Large intestine (tissue), 12 donors: ENCODE measurements at places on chromosomes 12 and 14.

GRCh38 chr12:16165506-16165905 is 112.0 kb downstream of the SLC15A5 start:
- H3K36me3 ChIP-seq, result no peaks in the 10 kb centered on the region
- no peak overlapping the region for H3K27ac ChIP-seq
- H3K27me3 ChIP-seq, result no peaks in the 10 kb centered on the region
- no peaks in the 10 kb centered on the region for H3K4me1 ChIP-seq
- DNase-seq, result peak; percentile 55

- H3K4me3 ChIP-seq, result peak overlapping the region; percentile 95
- H3K4me1 ChIP-seq, result peaks cover 27% of the 10 kb centered on the region
- H3K36me3 ChIP-seq, result peaks cover 9% of the 10 kb centered on the region
These were observed 1.5 kb downstream of the L3HYPDH start for GRCh38 chr14:59482541-59483331.

DNA sequence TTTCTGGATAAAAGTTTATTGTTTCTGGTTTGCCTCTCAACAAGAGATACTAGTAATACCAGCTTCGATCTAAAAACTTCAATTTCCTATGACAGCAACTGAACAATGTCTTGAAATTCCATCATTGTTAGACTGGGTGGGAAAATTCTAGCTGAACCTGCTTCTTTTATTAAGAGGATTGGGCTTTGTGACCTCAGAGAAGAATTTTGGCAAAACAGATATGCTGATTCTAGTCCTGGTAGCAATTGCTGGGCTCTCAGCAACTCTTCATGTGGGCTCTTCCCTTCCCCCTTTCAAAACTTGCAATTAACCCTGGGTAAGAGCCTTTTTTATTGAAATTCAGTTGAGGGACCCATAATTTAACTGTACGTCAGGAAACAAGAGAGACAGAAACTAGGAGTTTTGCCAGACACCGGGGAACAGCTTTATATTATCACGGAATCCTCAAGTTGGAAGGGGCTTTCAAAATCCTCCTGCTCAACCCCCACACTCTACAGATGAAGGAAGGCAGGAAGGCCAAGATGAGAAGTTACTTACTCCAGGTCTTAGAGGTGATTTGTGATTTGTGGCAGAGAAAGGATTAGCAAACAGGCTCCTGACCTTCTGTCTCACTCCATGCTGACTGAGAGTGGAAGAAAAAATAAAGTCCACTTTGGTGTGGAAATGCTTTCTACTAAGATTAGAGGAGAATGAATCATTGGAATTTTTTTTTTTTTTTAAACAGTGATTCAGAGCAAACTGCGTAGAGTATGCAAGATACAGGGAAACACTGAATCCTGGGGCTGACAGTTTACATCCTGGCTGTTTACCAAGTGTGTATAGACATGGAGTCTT is 239.0 kb upstream of the ATP2B1 start:
- H3K27ac ChIP-seq, result peak overlapping the region; percentile 98
- peaks cover 66% of the 10 kb centered on the region for H3K4me1 ChIP-seq
- peak; percentile 75 for DNase-seq

- no peaks in the 10 kb centered on the region for H3K27me3 ChIP-seq
- no peak for DNase-seq
- no peak overlapping the region for H3K4me3 ChIP-seq
- H3K36me3 ChIP-seq, result peaks cover 7% of the 10 kb centered on the region
- H3K27ac ChIP-seq, result no peak overlapping the region
These were observed 35.4 kb downstream of the SLC38A1 start for GRCh38 chr12:46233423-46233822.

GRCh38 chr14:102938191-102938590 is 15.7 kb downstream of the AMN start:
- H3K36me3 ChIP-seq, result peaks cover 68% of the 10 kb centered on the region
- H3K4me1 ChIP-seq, result no peaks in the 10 kb centered on the region
- H3K27me3 ChIP-seq, result no peaks in the 10 kb centered on the region
- no peak for DNase-seq

- H3K27ac ChIP-seq, result no peak overlapping the region
- no peak overlapping the region for H3K4me3 ChIP-seq
- no peaks in the 10 kb centered on the region for H3K36me3 ChIP-seq
- H3K4me1 ChIP-seq, result no peaks in the 10 kb centered on the region
- DNase-seq, result no peak
These were observed 172.7 kb downstream of the CNTN1 start for GRCh38 chr12:40864891-40865290.

GRCh38 chr12:103882861-103883596 is 42.0 kb upstream of the NT5DC3 start:
- DNase-seq, result no peak
- H3K4me3 ChIP-seq, result no peak overlapping the region
- H3K36me3 ChIP-seq, result no peaks in the 10 kb centered on the region
- no peaks in the 10 kb centered on the region for H3K27me3 ChIP-seq

GRCh38 chr12:122955156-122955555 is 11.1 kb downstream of the ABCB9 start:
- DNase-seq, result no peak
- H3K27me3 ChIP-seq, result no peaks in the 10 kb centered on the region
- H3K27ac ChIP-seq, result no peak overlapping the region
- peaks cover 9% of the 10 kb centered on the region for H3K4me1 ChIP-seq
